ENCODE measurements at places on chromosomes 5 and 9.

DNA sequence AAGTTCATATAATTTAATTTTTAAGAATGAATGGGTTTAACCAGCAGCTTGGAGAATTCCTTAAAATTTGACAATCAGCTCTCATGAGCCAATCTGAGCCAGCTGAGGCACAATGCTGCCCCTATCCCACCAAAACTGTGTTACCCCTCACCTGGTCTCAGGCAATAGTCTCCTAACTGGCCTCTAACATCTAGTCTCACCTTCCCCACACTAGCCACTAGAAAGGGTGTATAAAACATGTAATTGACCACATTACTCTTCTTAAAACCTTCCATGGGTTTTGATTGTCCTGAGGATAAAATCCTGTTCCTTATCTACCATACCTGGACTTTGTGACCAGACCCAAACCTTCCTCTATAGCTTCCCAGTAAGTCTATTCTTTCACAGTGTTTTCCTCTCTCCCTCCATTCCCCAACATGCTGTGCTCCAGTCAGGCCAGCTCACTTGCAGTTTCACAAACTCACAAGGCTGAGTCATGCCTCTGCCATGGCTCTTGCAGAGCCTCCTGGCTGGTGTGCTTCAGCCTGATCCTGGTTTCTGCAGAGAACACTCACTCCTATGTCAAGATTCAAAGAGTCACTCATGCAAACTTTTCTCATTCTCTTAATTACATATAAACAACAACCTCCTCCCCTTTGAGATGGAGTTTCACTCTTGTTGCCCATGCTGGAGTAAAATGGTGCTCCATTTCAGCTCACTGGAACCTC lies 16.0 kb upstream of the ZCCHC7 start:
- no peak for DNase-seq

DNA sequence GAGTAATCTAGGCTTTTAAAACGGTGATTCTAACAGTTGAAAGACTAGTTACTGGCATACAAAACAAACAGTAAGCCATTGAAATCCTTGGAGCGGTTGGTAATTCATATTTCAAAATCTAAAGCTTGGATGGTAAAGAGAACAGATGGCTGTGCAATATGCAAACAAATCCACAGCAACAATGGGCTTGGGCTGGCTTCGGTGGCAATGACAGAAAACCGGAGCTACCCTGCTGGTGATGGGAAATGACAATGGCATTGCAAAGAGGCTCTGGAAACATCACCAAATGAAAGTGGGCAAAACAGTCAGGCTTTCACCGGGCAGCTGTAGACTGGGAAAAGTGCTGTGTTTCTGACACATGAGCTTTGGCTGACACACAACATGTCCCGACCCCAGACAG lies 42.2 kb downstream of the MED27 start:
- no peak for DNase-seq

DNA sequence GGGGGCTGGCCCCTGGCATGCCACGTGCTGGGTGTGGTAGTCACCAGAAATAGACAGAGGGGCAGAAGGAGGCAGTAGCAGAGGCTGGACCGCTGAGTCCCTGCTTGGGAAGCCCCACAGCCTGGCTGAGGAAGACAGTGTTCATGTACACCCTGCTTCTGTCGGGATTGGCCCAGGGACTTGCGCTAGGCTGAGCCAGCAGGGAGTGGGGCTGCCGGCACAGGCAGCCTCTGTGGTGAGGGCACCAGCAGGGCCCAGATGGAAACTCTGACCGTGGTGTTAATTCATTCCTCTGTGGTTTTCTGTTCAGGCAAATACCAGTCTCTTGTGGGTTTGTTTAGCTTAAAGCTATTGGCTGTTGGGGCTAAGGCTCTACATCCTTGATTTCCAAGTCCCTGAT lies 108.6 kb upstream of the RAD23B start:
- DNase-seq, result no peak

GRCh38 chr5:156892223-156892622 lies 42.1 kb downstream of the PPP1R2B start:
- no peak for DNase-seq

GRCh38 chr5:43075319-43076293 lies 35.5 kb upstream of the ANXA2R start:
- no peak for DNase-seq

DNA sequence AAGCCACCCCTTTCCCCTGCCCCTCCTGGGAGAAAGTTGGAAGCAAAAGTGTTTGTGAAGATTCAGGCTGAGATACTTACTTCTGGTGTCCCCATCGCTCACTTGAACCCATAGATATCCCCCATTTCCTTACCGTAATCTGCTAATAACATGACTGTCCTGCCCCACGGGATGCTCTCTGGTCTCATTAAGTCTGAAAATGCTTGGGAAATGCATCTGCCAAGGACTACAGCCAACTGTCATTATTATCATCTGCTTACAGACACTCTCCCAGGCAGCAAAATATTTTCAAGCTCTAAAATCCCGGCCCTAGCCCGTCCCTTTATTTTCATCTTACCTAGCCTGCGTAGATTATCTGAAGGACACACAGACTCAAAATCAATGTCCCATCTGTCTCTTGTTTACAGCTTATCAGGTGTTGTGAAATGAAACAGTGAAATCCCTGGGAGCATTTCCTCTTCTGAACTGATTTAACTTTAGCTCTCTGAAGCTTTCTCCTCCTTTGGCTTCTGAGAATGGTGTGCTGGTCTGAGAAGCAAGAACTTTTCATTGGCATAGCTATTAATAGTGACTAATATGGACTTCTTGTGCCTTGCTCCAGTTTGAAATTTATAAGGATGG lies 126.9 kb upstream of the OSMR start:
- DNase-seq, result no peak

DNA sequence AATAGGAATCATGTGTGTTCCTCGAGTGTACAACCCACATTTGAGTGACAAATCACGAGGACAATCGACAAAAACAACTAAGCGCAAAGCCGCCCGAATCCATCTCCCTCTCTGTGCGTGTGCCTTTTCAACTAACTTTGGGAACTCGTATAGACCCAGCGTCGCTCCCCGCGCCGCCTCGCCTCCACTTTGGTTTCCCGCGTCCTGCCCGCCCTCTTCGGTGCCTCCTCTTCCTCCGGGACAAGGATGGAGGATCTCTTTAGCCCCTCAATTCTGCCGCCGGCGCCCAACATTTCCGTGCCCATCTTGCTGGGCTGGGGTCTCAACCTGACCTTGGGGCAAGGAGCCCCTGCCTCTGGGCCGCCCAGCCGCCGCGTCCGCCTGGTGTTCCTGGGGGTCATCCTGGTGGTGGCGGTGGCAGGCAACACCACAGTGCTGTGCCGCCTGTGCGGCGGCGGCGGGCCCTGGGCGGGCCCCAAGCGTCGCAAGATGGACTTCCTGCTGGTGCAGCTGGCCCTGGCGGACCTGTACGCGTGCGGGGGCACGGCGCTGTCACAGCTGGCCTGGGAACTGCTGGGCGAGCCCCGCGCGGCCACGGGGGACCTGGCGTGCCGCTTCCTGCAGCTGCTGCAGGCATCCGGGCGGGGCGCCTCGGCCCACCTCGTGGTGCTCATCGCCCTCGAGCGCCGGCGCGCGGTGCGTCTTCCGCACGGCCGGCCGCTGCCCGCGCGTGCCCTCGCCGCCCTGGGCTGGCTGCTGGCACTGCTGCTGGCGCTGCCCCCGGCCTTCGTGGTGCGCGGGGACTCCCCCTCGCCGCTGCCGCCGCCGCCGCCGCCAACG lies at the start of gene GPR150:
TSS of gene GPR150 (plus strand) at position 58 of the 840 bp plus-strand sequence. CDS start at position 247, 189 bp downstream.
- DNase-seq, result peak; percentile 41

DNA sequence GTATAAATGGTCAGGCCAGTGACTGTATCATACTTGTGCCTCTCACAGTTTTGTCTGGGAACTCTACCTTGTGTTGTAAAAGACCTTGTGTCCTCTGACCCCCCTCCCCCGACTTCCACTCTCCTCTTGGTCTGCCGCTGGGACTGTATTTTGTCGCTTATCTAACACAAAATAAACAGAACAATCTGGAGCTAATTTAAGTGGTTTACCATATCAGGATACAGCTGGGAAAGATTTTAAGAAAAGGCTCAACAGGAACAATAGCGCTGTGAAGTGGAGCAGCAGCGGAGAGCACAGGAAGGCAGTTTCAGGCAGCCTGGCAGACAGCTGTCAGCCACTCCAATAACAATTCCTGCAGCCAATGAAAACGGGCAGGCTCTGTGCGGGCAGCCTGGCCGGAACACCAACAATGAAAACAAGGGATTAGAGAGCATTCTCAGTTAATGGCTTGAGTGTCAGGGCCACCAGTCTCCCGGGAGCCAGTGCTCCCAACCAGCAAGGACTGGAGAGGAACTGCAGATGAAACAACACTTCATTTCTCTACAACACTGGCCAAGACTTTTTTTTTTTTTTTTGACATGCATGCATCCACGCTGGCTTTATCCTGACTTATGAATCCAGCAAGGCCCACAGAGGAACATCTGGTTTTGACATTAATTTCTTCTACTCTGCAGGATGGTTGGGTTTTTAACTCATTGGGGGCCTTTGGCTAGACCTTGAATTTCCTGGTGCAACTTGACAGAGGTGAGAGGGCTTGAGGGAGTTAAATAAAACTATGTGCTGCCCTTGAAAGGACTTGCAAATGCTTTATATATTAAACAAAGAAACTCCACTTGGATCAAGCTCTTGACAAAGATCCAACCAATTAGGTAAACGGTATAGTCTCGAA lies 76.7 kb downstream of the ARSB start:
- no peak for DNase-seq

DNA sequence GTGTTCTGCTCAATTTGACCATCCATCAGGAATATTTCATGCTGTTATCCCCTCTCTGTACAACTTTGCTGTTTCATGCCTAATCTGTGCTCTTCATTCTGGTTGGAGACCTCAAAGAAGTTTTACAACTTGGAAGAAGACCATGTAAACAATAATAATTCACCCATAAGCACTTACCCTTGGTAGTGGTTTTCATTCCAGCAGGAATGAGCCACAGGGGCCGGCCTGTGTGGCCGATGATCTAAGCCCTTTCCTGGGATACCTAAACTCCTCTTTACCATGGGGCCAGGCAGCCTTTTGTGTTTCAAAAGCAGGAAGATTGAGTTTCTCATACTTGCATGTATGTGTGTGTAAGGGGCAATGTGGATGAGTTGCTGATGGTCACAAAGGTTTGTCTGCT lies 165.0 kb downstream of the FGF1 start:
- DNase-seq, result no peak

GRCh38 chr9:96008502-96009222 lies 133.2 kb downstream of the ERCC6L2 start:
- peak; percentile 44 for DNase-seq

DNA sequence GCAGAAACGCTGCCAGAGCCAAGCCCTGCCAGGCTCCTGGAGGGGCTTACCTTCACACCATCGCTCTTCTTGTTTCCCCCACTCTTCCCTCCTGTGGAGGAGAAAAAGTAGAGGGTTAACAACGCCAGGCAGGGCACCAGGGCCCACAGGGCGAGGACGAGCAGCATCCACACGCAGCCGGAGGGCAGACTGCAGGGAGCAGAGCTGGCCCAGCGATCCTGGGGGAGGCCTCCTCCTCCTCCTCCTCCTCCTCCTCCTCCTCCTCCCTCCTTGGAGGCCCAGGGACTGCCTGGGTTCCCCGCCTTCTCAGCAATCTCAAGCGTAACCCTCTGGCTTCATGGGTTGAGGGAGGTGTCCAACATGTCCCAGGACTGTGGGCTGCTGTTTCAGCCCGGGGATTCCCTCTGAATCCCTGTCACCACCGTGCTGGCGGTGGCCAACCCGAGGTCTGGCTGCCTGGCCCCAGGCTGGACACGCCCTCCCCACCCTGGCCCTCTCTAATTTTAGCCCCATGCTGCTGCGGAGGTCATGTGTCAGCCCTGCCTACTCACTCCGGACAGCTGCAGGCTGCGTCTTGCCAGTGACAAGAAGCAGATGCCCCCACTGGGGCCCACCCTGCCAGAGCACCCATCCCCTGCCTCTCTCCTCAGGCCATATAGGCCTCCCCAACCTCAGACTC lies 44.3 kb downstream of the CAMK2A start:
- DNase-seq, result no peak

DNA sequence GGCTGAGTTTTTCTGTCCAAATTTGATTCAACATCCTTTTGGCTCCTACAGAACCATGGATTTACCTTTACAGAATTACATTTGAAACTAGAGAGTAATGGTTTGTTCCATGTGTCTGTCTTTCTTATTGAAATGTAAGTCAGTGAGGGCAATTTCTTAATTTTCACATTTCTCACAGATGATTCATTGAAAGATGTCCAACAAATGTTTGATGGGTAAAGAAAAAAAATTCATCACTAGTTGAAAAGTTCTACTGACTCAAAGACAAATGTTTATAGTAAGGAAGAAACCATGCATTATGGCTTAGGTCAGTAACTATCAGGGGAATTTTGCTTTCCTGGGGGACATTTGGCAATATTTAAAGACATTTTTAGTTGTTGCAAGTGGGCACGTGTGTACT lies 131.6 kb upstream of the TRPM3 start:
- DNase-seq, result no peak

DNA sequence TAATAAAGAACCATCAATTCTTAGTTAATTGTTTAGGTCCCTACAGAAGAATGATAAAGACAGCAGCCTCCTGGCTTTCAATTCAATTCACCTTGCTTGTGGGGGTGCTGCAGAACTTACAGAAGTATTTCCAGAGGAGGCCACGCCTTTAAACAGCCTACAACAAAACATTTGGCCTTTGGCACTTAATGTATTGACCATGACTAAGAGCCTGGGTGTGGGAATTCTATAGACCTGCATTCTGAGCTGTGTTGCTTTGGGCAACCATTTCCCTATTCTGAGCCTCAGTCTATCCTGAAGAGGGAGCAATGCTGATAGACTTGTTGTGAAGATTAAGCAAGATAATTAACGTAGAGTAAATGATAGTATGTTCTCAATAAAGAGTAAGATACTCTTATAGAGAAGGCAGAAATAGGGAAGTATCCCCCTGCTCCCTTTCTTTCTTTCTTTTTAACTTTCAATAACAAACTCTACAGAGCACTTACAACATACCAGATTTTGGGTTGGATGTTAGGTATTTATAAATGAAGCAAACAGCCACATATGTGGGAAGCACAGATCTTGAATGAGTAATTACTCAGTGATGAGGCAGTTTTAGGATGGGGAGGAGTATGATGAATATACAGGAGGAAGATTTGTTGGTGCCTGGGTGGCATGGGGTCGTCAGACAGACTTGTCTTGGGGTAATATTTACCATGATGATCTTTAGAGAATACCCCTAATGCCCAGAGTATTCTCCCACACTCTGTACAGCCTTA lies 28.4 kb downstream of the PAPPA start:
- DNase-seq, result no peak

DNA sequence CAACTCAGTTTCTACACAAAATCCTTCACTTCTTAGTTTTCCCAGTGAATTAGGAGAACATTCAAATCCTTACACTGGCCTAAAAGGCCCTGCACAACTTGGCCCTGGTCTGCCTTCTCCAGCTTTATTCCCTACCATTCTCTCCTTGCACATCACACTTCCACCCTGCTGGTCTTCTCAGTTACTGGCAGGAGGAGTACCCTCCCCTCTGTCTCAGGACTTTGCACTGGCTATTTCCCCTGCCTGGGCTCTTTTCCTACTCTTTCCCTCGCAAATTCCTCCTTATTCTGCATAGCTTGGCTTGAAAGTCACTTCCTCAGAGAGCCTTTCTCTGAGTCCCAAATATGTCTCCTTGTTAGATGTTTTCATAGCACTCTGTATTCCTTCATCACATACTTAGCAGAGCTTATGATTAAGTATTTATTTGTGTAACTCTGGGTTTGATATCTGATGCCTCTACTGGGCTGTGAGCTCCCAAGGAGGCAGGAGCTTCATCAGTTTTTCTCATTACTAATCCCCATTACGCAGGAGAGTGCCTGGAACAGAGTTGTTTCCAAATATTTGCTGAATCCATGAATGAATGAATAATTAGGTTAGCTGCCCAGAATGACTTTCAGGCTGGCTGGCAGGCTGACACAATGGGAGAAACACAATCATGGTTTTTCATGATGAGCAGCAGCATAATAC lies 159.8 kb upstream of the KLF9 start:
- no peak for DNase-seq

GRCh38 chr5:149310947-149311658 lies 34.2 kb upstream of the GRPEL2 start:
- DNase-seq, result no peak
